ENCODE measurements at places on chromosomes 6 and 20.

- DNase-seq, result no peak
Measured at GRCh38 chr6:48747471-48747870, 636.5 kb upstream of the PTCHD4 start.

DNA sequence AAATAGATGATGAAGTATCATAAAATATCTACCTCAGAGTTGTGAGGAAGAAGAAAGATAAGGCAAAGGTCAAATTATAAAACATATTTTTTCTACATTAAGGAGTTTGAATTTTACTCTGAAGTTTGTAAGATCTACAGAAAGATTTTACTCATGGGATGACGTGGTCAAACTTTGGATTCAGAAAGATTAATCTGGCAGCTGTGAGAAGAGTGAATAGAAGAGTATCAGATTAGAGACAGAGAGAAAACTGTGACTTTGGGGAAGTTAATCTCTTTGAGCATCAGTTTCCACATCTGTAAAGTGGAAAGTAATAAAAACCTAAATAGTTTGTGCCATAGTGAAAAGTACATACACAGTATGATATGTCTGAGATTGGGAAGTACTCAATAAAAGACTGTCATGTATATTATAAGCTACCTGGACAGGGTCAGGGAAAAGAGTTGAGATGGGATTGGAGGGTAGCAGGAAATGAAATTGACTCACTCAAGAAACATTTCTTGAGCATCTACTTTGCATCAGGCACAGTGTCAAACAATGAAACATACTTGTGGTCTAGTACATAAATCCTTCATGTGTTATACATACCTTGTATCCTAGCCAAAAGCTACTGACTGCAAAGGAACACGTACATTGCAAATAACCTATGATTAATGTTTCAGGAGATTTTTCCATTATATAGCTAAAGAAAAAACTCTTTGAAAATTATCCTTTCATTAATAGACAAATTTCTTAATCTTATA is 222.1 kb downstream of the TMEM200A start:
- DNase-seq, result no peak

DNA sequence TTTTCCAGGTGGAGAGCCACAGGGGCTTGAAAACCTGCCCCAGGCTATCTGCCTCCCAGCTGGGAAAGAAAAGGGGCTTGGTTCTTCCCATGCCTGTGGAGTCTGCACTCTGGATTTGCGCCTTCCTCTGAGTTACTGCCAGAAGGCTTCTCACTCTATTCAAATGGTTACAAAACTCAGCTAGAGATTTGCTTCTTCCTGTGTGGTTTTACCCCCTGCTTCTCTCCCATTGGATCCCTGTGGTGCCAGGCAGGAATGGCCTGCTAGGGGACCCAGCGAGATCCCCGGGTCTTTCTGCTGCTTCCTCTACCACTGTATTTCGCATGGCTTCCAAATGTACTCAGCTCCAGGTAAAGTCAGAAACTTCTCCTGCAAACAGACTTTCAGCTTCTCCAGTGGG is 192.0 kb upstream of the HS3ST5 start:
- no peak for DNase-seq

GRCh38 chr20:50357783-50358161 is 152.4 kb upstream of the PTPN1 start:
- DNase-seq, result no peak

DNA sequence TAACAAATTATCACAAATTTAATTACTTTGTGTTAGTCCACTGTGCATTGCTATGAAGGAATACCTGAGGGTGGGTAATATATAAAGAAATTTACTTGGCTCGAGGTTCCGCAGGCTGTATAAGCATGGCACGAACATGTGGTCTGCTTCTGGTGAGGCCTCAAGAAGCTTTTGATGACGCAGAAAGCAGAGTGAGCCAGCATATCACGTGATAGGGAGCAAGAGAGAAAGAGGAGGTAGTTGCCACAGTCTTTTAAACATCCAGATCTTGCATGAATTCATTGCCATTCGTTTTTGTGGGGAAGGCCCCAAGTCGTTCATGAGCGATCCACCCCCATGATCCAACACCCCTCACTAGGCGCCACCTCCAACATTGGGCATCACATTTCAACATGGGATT is 733.7 kb downstream of the GRIK2 start:
- DNase-seq, result no peak

- DNase-seq, result no peak
Measured at GRCh38 chr6:160081398-160081797, 40.2 kb upstream of the SLC22A1 start.

DNA sequence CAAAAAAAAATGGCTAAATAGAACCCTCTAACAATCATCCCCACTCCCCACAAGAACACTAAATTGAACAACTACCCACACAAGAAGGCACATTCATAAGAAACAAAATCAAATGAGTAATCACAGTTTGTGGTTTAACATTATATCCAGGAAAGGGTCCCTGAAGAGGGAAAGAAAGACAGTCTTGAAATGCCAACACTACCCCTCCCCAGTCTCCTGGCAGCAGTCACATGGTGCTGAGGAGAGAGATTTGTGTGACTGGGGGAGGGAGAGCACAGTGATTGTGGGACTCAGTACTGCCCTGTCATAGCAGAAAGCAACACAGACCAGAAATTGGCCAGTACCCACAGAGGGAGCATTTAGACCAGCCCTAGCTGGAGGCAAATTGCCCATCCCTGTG is 443.7 kb upstream of the BTBD3 start:
- no peak for DNase-seq

GRCh38 chr20:37345339-37346235 is at the start of gene SRC:
Gene SRC, plus strand, starts transcription at chr20:37346140. Its CDS starts 38,014 bp downstream, at chr20:37384154.
- DNase-seq, result peak; percentile 91

GRCh38 chr20:10779911-10780310 is 106.1 kb upstream of the JAG1 start:
- no peak for DNase-seq

GRCh38 chr20:63697868-63698545 is 1.6 kb downstream of the TNFRSF6B start:
- DNase-seq, result no peak

DNA sequence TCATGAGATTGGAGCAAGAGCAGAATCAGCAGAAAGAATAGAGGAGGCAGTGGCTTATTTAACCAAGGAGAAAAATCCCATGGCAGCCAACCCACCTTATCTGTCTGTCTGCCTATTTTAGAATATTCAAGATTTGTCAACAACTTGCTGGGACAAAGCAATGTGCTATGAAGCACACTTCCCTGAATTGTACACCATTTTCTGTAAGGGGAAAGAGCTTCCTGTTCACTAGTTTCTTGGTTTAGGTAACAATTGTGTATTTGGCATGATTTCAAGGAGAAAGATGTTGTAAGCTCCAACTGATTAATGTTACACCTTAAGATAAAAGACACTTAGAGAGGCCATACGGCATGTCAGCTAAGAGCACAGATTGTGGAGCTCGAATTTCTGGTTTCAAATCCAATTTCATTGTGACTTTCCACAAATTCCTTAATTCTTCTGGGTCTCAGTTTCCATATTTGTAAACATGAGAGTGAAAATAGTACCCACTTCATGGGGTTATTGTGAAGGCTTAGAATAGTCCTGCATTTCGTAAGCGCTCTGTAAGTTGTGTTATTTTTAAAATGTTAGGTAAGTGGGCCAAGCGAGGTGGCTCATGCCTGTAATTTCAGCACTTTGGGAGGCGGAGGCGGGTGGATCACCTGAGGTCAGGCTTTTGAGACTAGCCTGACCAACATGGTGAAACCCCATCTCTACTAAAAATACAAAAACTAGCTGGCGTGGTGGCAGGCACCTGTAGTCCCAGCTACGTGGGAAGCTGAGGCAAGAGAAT is 4.8 kb upstream of the MUC22 start:
- DNase-seq, result no peak
